ENCODE measurements at places on chromosomes 13 and 19.
A peak's percentile ranks its signal among the peaks of the same experiment; 100 is the strongest.

GRCh38 chr19:7113233-7113632 lies 43.7 kb downstream of the ZNF557 start:
- no peak for DNase-seq

GRCh38 chr13:48783181-48783630 lies 129.5 kb downstream of the CYSLTR2 start:
- DNase-seq = peak; percentile 49

GRCh38 chr13:29702912-29703351 lies 107.4 kb upstream of the SLC7A1 start:
- DNase-seq = no peak

GRCh38 chr19:4722671-4723594 lies 709 bp downstream of the DPP9 start:
- no peak for DNase-seq

GRCh38 chr13:30692113-30692512 lies 43.2 kb upstream of the ALOX5AP start:
- no peak for DNase-seq

- DNase-seq = no peak
Measured at GRCh38 chr13:36530050-36530789, 97.9 kb downstream of the CCNA1 start.

GRCh38 chr13:99738626-99739025 lies 232.9 kb downstream of the ZIC5 start:
- peak; percentile 54 for DNase-seq

DNA sequence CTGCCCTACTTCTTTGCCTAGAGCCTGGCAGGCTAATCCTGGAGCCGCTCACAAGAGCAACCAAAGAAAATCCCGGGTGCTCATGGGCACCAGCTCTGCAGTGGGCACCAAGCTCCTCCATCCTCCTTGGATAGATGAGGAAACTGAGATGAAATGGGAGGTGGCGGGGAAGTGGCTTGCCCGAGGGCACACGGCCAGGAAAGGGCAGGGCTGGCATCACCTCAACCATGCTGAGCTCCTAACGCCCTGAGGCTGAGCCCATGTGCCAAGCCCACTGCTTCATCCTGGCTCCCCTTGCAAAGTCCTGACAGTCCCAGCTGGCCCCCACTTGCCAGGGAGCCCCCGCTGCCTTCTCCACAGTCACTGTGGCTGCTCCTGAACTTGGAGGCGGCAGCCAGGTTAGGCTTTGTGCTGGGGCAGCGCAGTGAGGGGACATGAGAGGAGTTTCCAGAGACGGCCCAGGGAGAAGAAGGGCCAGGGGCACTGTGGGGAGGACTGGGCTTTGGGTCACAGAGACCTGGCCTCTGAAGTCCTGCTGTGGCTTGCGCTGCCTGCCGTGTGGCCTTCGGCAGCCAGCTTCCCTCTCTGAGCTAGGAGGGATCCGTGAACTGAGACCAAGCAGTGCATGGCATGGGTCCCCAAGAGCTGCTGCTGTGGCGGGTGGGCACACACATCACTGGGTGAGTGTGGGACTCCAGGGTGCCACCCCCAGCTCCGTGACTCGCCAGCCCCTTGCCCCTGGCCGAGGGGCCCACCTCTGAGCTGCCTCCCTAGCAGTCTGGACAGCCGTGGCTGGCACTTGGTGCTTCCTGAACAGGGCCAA lies 17.5 kb downstream of the TMED1 start:
- DNase-seq = no peak

- no peak for DNase-seq
Measured at GRCh38 chr19:11423164-11423790, 4.2 kb upstream of the RGL3 start.

DNA sequence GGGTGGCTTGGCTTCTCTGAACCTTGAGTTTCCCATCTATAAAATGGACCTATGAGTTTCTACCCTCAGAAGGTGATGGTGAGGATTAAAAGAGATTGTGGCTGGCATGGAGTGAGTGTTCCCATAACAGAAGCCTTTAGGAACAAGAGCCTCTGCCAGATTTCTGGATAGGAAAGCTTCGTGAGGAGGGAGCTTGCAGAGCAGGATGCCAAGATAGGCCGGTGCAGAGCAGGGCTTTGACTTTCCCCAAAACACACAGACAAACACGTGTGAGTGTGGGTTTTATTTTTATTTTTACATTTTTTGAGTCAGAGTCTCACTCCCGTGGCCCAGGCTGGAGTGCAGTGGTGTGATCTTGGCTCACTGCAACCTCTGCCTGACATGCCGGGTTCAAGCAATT lies 3.7 kb upstream of the CNN1 start:
- no peak for DNase-seq

DNA sequence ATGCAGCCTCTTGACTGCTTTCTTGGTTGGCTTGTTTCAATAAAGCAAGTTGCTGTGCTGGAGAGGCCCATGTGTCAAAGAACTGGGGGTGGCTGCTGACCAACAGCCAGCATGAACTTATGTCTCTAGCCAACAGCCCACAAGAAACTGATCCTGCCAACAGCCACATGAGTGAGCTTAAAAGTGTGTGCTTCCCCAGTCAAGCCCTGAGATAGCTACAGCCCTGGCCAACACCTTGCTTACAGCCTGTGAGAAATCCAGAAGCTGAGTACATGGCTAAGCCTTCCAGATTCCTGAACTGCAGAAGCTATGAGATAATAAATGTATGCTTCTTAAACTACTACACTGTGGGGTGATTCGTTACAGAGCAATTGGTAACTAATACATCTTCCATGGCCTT lies 38.9 kb upstream of the IPO5 start:
- DNase-seq = no peak

DNA sequence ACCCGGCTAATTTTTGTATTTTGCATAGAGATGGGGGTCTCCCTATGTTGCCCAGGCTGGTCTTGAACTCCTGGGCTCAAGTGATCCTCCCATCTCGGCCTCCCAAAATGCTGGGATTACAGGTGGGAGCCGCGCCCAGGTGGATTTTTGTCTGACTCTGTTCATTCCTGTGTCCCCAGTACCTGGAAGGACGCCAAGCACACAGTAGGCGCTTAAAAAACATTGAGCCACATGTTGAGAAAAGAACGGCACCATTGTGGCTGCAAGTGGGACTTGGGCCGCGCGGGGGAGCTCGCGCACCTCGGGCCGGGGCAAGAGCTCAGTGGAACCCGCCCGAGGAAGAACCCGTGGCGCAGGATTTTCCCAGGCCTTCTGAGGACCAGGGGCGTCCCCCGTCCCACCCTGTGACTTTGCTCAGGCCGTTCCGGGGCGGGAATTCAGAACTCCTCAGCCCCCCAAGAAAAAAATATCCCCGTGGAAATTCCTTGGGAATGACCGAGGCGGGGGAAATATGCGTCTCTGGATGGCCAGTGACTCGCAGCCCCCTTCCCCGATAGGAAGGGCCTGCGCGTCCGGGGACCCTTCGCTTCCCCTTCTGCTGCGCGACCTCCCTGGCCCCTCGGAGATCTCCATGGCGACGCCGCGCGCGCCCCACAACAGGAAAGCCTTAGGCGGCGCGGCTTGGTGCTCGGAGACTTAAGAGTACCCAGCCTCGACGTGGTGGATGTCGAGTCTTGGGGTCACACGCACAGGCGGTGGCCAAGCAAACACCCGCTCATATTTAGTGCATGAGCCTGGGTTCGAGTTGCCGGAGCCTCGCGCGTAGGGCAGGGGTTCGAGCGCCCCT lies 1.4 kb upstream of the ICAM1 start:
- peak; percentile 44 for DNase-seq
